Articular chondrocyte of knee joint (primary cell): ENCODE measurements at places on chromosomes 16 and 17. TPM values are rescaled to one million over a fixed set of nuclear protein-coding genes. Genes with fewer than 3 reads are reported as not detected.

TNFRSF13B gene
- total RNA-seq = not detected in 2 replicates

CBLN1 gene
- total RNA-seq = 0.11 TPM in 1 of 2 replicates, not detected in the other

AGRP gene
- not detected in 2 replicates for total RNA-seq

CDIP1 gene
- 17.1 and 18.8 TPM in 2 replicates for total RNA-seq

BOLA2 gene
- total RNA-seq = 9.7 and 11.7 TPM in 2 replicates

MSI2 gene
- total RNA-seq = 30.3 and 30.5 TPM in 2 replicates

NOG gene
- 0.22 TPM in 1 of 2 replicates, not detected in the other for total RNA-seq

RILP gene
- total RNA-seq = 7.9 and 10.3 TPM in 2 replicates

CHMP6 gene
- total RNA-seq = 18.2 and 19.6 TPM in 2 replicates

OR1F1 gene
- not detected in 2 replicates for total RNA-seq
